Tongue (tissue), 3 donors: ENCODE measurements at places on chromosomes 13 and 19. TPM values are rescaled to one million over a fixed set of nuclear protein-coding genes. Genes with fewer than 3 reads are reported as not detected.

CACNA1A gene
- 0.72 TPM for total RNA-seq

PLEKHA4 gene
- 18.1 TPM for total RNA-seq

STAP2 gene
- 14.7 TPM for total RNA-seq

PSG2 gene
- not detected for total RNA-seq

DCT gene
- total RNA-seq: 0.62 TPM

MYPOP gene
- 1.6 TPM for total RNA-seq

CD209 gene
- 2.7 TPM for total RNA-seq

DNA sequence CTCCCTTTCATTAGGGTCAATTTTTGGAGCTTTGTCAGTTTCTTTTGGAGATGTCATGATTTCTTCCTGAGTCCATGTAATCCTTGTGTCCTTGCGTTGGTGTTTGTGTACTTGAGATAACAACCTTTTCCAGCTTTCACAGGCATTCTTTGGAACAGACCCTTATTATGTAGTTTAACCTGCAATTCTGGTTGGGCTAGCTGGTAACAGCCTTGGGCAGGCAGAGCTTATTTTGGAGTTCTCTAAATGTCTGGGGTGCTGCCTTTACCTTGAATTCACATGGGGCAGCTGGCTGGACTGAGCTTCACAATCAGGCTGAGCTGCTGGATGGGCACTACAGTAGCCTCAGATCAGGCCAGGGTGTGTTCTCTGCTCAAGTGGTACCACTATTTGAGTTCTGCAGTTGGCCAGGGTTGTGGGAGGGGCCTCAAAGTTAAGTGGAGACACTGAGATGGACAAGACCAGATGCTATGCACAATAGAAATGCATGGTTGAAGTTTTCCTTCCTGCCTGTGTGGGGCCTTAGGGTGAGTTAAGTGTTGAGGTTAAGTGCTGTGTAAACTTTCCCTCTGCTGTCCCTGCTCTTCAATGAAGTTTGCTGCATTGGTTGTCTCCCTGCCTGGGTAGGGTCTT lies 277.3 kb downstream of the ATP8A2 start:
- DNase-seq: peak; percentile 84

- DNase-seq: no peak
Measured at GRCh38 chr19:4523306-4524110, 5.2 kb upstream of the PLIN4 start.

DNA sequence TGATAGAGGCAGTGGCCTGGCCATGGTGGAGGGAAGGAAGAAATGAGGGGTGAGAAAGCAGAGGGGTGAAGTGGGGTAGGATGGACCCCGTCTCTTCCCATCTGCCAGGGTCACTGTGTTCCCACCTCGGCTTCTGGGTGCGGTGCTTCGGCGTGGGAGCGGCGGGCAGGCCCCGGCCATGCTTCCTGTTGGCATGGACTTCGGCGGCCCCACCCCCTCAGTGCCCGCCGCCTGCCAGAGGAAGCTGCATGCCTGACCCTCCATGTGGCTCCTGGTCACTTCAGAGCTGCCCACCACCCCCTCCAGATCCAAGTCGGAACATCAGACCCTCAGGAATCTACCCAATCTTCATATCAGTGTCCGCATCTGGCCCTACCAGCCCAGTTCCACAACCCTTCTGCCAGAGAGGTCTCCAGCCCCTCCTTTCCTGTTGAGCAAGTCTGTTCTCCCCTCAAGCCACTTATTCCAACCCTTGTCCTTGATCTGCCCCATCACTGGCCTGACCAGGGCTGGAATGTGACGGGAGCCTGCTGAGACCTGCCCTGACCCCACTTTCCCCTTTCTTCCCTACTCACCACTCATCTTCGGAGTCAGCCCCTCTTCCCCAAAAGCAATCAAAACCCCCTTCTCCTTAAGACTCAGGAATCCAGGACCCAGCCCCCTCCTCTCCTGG lies 1.5 kb downstream of the KCNN4 start:
- no peak for DNase-seq

DNA sequence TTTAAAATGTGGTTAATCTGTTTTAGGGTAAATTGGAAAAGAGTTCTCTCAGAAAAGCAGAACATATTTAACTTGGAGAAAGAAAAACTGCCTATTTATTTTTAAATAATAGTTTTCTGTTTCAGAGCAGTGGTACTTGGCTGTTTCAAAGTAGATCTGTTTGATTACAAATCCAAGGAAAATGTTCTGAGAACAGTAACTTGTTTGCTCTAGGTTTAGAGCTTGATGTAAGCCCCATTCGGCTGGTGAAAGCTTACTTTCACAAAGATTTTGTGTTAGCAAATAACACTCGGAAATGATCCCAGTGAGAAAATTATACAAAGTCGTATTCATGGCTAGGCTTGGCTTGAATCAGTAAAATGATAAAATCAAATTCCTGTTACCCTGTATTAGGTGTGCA lies 395.8 kb upstream of the GPC6 start:
- DNase-seq: peak; percentile 44

- DNase-seq: peak; percentile 76
Measured at GRCh38 chr19:38073841-38074685, 150.0 kb downstream of the DPF1 start.

GRCh38 chr13:110984381-110984780 lies 69.5 kb upstream of the ANKRD10 start:
- DNase-seq: peak; percentile 76

DNA sequence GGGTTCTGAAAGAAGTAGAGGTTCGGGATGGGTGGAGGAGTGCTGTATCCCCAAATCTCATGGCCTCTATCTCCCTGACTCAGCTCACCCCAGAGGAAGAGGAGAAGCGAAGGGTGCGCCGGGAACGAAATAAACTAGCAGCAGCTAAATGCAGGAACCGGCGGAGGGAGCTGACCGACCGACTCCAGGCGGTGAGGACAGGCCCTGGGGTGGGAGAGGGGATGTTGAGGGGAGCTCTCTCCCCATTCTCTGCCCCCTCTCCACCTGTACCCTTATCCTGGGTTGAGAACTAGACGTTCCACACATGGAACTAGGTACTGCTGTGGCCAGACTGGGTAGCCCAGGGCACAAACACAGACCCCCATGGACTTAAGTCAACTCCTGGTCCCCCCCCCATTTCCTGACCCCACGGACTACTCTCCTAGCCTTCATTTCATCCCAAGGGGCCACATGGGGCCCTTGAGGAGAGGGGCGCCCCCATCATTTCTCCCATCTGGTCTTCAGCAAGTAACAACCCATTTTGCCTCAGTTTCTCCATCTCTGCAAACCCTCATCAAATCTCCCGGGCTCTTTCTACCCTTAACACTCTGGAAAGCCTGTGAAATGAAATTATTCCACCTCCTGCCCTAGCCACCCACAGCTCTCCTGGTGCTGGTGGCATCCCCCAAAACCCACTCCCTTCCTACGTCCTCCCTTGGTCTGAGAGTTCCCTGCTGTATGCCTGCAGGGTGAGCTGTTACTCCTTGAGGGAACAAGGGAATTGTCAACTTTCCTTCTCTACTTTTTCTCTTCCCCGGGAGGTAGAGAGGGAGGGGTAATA lies 3.5 kb downstream of the FOSB start:
- peak; percentile 61 for DNase-seq

GRCh38 chr13:72570019-72570418 lies 157.4 kb downstream of the MZT1 start:
- DNase-seq: no peak

GRCh38 chr13:51950722-51951121 lies 60.5 kb downstream of the ATP7B start:
- DNase-seq: no peak

- DNase-seq: no peak
Measured at GRCh38 chr19:12745166-12745897, 6.3 kb upstream of the BEST2 start.

DNA sequence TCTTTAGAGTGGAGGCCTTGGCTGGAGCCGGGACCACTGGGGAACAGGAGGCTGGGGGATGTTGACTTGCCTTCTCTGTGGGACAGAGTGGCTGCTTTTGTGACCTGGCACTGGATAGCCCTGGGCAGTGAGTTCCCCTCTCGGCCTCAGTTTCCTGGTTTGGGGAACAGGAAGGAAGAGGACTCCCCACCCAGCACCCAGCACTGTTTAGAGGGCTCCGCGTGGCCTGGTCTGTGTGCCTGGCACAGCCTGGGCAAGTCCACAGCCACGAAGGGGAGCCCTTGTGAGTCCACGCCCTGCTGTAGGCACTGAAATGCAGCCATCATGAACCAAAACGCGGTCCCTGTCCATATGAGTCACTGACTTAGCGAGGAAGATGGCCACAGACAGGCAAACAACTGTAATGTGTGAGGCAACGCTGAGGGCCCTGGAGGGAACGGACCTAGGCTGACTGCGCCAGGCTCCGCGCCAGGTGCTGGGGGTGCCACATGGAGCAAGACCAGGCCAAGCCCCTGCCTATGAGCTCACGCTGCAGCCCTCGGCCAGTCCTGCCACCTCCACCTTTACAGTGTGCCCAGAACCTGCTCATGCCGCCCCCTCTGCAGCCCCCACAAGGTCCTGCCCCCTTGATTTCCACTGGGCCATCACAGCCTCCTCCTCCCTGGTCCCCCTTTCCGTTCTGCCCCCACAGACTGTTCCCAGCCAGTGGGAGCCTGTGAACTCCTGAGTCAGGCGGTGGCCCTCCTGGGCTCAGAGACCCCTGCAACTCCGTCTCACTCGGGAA lies 35.5 kb downstream of the PAK4 start:
- no peak for DNase-seq

- DNase-seq: peak; percentile 32
Measured at GRCh38 chr19:17778968-17779929, 15.7 kb upstream of the B3GNT3 start.

DNA sequence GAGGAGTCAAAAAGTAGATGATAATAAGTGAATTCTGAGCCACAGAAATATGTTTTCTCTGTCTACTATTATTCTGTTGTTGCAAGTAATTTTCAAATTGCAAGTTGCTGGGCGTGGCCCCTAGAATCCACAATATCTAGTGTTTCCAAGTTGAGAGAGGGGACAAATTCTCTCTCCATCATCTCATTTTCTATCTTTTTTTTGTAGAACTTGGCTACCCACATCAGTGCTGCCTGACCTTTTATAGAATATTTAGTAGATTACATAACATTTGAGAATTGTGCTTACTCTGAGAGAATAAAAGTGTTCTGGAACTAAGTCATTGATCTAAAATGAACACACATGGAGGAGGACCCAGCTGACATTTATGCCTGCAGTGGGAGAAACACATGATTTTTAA lies 110.9 kb upstream of the CSNK1A1L start:
- DNase-seq: peak; percentile 31

DNA sequence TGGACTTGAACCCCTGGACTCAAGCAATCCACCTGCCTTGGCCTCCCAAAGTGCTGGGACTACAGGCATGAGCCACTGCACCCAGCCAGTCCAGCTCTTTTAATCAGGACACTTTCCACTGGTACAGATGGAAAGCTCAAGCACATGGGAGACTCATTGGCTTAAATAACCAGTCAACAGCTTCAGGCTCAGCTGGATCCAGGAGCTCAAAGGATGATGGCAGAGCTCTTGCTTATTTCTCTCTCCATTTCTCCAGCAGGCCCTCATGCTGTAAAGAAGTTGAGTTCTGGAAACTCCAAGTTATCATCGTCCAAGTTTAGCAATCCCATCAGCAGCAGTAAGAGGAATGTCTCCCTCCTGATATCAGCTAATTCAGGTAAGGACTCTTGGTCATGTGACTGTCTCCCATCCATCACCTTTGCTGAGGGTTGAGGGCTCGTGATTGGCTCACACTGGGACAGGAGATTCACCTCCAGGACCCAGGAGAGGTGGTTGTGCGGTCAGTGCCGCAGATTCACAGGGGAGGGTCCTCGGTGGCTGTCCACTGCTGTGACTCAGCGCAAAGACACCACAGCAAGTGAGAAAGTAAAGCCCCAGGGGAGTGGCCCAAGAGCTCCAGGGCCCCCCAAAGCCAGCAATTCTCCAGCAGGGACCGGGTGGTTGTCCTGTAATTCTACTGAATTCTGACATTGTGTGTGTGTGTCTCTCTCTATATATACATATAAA lies 5.1 kb downstream of the CCL25 start:
- no peak for DNase-seq

GRCh38 chr13:91459485-91459884 lies 61.1 kb downstream of the GPC5 start:
- DNase-seq: no peak

- peak; percentile 24 for DNase-seq
Measured at GRCh38 chr13:40402931-40403431, 263.5 kb downstream of the FOXO1 start.

DNA sequence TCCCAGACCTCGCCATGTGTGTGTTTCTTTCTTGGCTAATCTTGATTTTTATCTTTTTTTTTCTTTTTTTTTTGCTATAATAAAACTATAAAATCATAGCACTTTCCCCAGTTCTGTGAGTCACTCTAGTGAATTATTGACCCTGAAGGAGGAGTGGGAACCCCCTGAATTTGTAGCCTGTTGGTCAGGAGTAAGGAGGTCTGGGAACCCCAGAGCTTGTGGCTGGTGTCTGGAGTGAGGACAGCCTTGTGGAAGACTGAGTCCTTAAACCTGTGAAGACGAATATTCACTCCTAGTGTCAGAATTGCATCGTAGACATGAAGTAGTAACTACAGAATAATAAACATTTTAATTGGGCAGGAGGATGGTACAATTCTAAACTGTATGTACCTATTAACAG lies 7.4 kb downstream of the EID2B start:
- no peak for DNase-seq

GRCh38 chr19:16585094-16585801 lies 13.0 kb upstream of the SLC35E1 start:
- DNase-seq: no peak

DNA sequence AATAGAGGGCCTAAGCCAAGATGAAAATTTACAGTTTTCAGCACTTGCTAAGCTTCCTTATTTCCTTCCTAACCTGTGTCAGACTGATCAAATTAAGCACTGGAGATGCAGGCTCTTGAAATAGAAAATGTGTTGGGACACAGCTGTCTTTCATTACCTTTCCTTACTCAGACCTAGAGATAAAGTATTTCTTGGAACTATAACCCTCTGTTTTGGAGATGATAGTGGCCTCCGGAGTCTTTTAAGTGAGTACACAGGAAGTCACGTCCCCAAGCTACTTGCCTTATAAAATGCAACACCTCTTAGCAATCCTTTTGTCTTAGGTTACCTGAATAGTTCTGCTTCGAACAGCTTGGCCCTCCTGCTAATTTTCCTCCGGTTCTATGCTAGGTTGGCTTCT lies 12.4 kb upstream of the AKAP11 start:
- no peak for DNase-seq

DNA sequence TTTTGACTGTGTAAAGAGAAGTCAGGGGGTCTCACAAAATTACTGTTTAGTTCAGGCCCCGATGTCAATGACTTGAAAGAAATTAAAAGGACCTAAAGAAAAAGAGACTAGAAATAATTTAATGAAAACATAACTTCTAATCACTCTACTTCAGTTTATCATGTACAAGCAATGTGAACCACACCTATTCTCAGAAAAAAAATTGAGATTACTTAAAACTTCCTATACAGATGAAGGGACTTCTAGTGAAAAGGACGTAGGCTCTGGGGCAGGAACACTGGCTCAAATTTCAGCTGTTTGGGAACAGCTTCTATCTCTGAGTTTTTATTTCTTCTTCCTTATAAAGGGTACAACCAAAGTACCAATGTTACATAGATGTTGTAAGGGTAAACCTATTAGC lies 38.0 kb downstream of the TPT1 start:
- no peak for DNase-seq

DNA sequence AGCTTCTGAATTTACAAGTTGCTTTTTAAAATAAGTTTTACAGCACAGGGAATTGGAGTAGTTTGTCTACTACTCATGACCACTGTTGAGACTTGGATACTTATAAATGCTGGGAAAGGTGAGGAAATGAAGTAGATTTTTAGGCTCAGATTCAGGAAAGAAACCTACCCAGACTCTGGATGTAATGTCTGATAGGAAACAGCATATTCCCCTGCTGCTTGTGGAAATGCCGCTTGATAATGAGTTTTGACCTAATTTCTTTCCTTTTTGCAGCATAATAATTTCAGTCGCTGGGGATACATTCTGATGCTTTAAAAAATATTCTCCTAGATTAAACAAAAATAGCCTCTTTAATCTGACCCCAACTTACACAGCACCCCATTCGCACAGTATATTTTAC lies 53.6 kb downstream of the SLC10A2 start:
- no peak for DNase-seq
